ENCODE measurements at places on chromosomes 6 and 20.

- DNase-seq: no peak
Measured at GRCh38 chr6:15697895-15698294, 35.1 kb upstream of the DTNBP1 start.

- no peak for DNase-seq
Measured at GRCh38 chr20:51985013-51985415, 182.7 kb upstream of the SALL4 start.

GRCh38 chr6:117264369-117264691 lies 1.0 kb upstream of the VGLL2 start:
- no peak for DNase-seq

- DNase-seq: no peak
Measured at GRCh38 chr6:71414486-71414885, 125.9 kb downstream of the OGFRL1 start.

GRCh38 chr20:35327074-35327976 lies 35.1 kb upstream of the FAM83C start:
- no peak for DNase-seq
